A172 (cell line): ENCODE measurements at places on chromosomes 6 and 20.

- no peak for DNase-seq
Measured at GRCh38 chr6:34352305-34352937, 40.0 kb downstream of the NUDT3 start.

- DNase-seq: peak; percentile 82
Measured at GRCh38 chr6:111985202-111985731, 68.6 kb upstream of the CCN6 start.

DNA sequence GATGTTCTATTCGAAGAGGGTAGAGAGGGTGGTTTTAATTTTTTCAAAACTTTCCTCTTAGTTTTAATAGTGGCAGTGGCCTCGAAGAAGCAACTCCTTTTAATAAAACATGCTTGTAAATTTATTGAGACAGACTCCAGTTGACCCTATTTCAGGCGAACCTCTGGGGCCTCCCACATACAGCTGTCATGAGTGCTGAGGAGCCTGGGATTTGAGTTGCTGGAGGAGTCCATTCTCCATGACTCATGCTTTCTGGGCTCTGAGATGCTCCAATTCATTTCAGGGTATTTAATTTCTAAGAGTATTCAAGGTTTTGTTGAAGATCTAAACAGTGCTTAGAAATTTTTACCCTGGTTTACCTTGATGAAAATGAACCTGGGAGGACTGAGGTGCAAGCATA is 580.4 kb downstream of the CBLN4 start:
- no peak for DNase-seq

DNA sequence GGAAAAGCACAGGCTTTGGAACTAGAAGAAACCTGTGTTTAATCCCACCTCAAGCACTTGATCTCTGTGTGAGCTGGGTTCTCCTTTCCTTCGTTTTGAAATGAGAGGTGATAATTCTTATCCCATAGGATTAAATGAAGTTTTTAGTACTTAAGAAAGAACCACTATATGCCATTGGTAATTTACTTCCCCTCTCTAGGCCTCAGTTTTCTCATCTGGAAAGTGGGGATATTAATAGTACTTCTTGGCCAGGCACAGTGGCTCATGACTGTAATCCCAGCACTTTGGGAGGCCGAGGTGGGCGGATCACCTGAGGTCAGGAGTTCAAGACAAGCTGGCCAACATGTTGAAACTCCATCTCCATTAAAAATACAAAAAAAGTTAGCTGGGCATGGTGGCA is 14.1 kb downstream of the REM1 start:
- no peak for DNase-seq
